ENCODE measurements at places on chromosomes 3 and 15.

DNA sequence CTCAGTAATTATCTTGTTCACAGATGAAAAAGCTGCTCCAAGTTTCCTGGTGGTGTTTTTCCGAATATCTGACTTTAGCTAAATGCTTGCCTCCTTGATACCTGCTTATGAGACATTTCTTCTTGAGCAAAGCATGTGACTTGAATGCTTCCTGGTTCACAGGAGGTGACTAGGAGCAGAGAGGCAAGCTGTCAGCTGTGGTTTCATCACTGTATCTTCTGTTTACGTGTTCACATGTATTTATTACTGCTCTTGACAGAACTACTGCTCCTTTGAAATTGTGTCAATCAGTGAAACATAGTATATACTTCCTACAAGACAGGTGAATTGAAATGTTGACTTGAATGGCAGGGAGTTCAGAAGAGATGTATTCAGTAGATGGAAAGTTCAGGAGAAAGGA lies 8.9 kb upstream of the SPPL2A start:
- peak; percentile 32 for DNase-seq

- DNase-seq: no peak
Measured at GRCh38 chr3:933326-933725, 159.5 kb upstream of the CNTN6 start.

DNA sequence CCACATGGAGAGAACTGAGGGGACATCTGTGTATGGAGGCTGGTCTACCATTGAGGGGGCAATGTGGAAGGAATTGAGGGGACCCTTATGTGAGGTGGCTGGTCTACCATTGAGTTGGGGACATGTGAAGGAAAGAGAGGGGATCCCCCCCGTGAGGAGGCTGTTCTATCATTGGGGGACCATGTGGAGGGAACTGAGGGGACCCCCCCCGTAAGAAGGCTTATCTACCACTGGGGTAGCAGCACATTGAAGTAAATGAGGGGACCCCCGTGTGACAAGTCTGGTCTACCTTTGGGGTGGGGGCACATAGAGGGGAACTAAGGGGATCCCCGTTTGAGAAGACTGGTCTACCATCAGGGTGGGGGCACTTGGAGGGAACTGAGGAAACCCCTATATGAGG lies 158.0 kb downstream of the FBLN2 start:
- no peak for DNase-seq

DNA sequence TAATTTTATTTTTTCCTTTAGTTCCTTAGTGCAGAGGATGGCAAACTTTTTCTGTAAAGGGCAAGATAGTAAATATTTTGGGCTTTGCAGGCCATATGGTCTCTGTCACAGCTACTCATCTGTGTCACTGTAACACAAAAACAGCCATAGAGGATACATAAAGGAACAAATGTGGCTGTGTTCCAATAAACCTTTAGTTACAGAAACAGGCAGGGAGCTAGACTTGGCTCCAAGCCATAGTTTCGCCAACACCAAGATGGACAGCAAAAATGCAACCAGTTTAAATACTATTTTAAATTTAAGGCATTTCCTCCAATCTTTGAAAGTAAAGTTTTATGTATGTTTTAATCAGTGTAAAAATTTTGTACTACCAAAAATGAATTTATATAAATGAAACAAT lies 753.4 kb downstream of the FHIT start:
- no peak for DNase-seq

- DNase-seq: no peak
Measured at GRCh38 chr3:46303240-46303639, 50.7 kb upstream of the CCR2 start.

GRCh38 chr15:98906712-98907083 lies 100.9 kb downstream of the PGPEP1L start:
- DNase-seq: no peak

GRCh38 chr3:13277196-13277813 lies 142.8 kb downstream of the NUP210 start:
- no peak for DNase-seq

GRCh38 chr3:101976473-101976872 lies 127.2 kb downstream of the NFKBIZ start:
- DNase-seq: peak; percentile 27

DNA sequence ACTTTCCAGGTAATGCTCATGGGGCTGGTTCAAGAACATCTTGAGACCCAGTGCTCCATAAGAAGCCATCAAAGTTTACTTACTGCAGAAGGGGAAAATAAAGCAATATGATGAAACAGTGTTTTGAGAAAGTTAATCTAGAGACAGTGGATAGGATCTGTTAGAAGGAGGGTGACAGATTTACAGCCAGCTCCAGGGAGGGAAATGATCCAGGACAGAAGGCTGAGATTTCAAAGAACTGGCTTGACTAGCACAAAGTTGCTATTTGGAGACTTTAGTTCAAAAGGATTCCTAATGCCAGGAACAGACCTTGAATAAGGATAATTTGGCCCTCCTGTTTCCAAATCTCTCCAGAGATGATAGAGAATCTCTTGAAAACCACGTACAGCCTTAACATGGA lies 166.5 kb upstream of the NECTIN3 start:
- no peak for DNase-seq

DNA sequence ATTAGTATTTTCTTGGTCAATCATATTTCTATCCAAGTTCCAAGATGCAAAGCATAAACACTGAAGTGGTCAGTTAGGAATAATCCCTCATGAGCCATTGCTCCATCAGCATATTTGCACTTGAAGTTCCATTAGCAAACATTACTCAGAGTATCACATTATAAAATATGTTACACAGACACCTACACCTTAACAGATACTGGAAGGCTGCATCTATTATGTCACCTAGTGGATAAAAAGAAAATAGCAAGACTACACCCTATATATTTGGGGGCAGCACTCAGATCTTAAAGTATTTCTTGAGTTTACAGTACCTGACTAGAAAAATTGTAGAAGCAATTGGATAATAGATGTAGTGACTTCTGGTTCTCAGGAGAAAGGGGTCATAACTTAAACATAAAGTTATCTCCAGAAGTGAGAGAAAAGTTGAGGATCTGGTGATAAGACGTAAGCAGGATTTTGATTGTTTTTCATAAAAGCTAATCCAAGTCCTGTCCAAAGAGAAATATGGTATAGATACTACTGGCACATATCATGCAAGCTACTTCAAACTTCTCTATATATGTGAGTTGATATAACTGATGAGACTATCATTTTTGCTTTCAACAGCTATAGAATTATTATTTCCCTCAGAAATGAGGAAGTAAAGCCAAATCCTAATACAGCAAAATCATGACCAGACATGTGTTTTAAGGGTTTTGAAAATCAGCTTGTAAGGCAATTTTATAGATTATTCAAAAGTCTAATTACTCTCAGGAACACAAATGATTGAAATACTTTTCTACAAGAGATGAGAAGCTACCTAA lies 422.2 kb downstream of the GBE1 start:
- peak; percentile 27 for DNase-seq

- no peak for DNase-seq
Measured at GRCh38 chr3:192930577-192930976, 12.9 kb upstream of the MB21D2 start.

GRCh38 chr15:69167218-69167846 lies 6.9 kb downstream of the GLCE start:
- no peak for DNase-seq

- DNase-seq: no peak
Measured at GRCh38 chr3:3316521-3316920, 137.0 kb upstream of the CRBN start.

DNA sequence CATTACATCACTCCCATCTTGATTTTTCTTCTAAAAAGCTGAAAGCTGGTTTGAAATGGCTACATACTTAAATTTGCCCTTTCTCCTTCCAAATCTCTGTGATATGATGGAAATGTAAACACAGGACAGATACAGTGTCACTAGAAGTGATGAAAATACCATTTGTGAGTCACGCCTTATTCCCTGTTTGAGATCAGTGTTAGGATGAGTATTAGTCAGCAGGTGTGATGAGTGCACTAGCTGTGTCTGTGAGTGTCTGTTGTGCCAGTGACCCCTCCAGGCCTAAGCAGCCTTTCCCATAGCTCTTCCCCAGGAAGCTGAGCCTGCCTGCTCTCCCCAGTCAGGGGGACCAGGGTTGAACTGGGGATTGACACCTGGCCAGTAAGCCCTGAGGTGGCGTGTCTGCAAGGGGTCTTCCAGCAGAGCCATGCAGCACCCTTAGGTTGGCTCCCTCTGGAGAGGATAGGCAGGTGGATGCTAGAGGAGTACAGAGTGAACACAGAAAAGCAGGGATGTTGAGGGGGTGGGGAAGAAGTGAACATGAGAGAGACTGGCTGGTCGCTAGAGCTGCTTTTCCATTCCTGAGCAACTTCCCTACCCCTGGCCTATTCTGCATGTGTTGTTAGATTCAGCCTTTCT lies 92.0 kb downstream of the PDE8A start:
- no peak for DNase-seq

DNA sequence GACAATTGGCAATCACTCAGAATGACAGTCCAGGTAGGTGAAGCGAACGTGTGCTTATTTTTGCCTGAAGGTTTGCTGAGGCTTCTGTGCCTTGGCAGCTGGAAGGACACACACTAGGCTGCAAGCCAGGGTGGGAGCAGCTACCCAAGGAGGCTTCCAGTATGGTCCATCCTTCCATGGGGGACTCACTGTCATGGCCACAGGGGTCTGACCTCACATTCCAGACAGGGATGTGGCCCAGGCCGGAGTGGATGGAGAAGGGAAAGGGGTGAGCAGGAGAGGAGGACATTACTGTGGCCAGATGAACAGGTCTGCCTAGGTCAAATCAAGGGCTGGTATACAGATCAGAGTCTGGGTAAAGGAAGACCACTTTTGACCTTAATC lies 247.7 kb downstream of the ADAMTS17 start:
- DNase-seq: no peak

- no peak for DNase-seq
Measured at GRCh38 chr15:71109130-71109529, 6.1 kb upstream of the THSD4 start.

- DNase-seq: no peak
Measured at GRCh38 chr3:128707928-128708494, 18.0 kb upstream of the RAB7A start.

GRCh38 chr3:29527246-29527645 lies 246.4 kb downstream of the RBMS3 start:
- DNase-seq: no peak

- no peak for DNase-seq
Measured at GRCh38 chr3:69292959-69293574, 92.8 kb downstream of the FRMD4B start.

GRCh38 chr15:43370310-43370974 lies 401 bp downstream of the ZSCAN29 start:
- no peak for DNase-seq

DNA sequence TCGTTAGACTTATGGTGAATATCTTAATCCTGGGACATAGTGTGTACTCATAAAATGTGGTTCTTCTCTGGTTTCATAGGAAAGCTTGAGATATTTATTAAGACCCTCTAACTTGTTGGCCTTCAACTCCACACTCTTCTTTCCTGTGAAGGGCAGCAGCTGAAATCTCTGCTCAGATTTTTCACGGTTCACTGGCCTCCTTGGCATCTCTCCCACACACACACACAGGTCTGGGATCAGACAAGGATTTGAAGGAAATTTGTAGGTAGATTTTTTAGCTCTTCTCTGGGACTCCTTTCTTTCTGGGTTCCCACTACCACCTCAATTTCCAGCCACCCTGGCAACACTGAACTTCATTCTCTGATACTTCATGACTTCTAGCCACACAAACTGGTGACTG lies 70.2 kb downstream of the MYRIP start:
- no peak for DNase-seq

DNA sequence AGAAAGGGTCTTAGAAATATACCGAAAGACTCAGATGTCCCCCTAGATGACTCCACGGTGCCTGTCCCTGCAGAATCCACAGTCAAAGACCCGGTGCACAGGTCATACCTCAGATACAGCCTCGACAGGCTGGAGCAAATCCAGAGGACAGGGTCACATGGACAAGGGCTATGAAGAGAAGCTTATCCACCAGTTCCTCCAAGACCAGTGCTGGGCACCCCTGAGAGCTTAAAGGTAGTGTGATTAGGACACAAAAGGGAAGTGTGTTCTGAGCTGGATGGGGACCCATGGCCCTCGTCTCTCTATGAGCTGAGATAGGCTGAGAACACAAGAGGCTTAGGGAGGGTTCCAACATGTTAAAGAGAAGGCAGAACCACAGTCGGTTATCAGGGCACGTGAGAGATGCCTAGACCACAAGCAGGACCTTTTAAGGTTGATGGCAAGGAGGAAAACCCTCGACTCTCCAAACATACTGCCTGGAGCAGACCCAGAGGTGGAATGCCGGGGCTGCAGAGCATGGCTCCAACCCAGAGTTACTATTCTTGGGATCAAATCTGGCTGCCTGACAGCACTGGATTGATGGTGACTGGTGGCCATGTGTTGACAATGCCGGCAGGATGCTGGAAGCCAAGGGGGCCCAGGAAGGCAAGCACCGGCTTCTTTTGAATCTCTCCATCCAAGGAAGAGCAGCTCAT lies 46.9 kb downstream of the ADCY5 start:
- DNase-seq: no peak

DNA sequence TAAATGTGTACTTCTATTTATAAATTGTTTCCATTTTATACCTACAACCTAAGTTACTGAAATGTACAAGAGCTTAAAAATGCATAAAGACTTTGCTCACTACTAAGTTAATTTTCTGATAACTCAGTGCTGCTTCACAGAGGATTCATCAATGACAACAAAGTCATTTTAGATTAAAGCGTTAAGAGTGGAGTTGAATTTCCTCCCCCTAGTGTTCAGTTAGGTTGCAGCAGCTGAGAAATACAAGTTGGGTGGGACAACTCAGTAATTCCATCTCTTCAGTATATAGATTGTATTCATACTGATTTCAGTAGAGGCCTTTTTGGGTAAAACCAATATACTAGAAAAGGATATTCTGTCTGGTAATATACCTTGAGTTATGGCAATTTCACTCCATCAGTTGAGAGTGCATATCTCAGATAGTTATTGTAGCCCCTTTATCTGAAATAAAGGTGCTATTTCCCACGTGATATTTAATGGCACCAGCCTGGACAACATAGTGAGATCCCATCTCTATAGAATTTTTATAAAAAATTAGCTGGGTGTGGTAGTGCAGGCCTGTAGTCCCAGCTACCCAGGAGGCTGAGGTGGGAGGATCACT lies 6.9 kb upstream of the RPL35A start:
- DNase-seq: peak; percentile 64

DNA sequence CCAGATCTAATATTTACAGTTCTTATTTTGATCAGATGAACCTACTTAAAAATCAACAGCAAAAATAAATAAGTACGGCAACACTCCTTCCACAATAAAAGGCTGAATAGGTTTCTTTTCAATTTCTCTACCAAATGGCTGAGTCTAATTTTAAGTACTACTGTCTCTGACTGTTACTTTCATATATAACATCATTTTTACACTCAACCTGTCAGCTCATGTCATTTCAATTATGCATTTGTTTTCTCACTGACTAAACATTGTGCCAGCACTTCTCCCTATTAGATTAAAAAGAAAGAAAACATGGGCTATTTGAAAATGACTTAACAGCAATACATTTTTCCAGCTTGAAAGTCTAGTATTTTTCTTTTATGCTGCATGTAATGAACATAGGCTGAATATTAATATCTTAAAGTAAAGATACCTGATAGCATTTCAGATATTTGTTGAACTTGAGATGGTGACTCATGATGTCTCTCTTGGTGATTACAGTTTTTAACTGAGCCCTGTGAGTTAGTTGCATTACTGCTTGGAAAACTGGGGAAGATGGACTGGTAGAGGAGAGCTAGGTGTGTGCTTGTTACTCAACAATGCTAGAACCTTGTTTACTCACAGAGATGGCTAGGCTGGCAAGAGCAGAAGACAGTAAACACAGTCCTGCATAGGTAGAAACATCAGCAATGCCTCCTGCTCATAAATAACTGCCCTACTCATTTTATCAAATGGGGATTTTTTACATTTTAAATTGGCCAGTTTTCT lies 73.9 kb downstream of the PEX5L start:
- no peak for DNase-seq

GRCh38 chr15:91926908-91927270 lies 73.4 kb downstream of the SLCO3A1 start:
- no peak for DNase-seq
